Forelimb muscle (tissue), 1 donor: ENCODE measurements at places on chromosomes 12 and 14. TPM values are rescaled to one million over a fixed set of nuclear protein-coding genes. Genes with fewer than 3 reads are reported as not detected.
A peak's percentile ranks its signal among the peaks of the same experiment; 100 is the strongest.

DNA sequence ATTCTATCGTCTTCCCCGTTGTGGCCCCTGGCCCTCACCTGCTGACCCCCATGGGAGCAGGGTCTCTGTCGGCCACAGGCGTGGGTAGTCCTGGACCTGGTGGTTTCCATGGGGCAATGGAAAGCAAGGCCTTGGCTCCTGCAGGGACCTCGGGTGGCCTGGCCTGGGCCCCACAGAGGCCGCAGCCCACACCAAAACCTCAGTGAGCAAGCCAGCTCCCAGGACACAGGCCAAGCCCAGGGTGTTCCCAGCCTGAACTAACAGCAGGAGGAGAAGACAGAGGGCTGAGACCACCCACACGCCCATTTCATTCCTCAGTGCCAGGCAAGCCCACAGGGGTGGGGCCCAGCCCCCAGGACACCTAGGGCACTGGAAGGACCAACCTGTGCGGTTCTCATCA, 16.9 kb downstream of the ABCB9 start:
- DNase-seq = no peak

- peak; percentile 53 for DNase-seq
Observed at GRCh38 chr12:66409195-66409871, 107.0 kb downstream of the HELB start.

GRCh38 chr12:80766897-80767296, 50.2 kb downstream of the MYF5 start:
- DNase-seq = no peak

- no peak for DNase-seq
Observed at GRCh38 chr14:39315859-39316444, 82.2 kb downstream of the MIA2 start.

DNA sequence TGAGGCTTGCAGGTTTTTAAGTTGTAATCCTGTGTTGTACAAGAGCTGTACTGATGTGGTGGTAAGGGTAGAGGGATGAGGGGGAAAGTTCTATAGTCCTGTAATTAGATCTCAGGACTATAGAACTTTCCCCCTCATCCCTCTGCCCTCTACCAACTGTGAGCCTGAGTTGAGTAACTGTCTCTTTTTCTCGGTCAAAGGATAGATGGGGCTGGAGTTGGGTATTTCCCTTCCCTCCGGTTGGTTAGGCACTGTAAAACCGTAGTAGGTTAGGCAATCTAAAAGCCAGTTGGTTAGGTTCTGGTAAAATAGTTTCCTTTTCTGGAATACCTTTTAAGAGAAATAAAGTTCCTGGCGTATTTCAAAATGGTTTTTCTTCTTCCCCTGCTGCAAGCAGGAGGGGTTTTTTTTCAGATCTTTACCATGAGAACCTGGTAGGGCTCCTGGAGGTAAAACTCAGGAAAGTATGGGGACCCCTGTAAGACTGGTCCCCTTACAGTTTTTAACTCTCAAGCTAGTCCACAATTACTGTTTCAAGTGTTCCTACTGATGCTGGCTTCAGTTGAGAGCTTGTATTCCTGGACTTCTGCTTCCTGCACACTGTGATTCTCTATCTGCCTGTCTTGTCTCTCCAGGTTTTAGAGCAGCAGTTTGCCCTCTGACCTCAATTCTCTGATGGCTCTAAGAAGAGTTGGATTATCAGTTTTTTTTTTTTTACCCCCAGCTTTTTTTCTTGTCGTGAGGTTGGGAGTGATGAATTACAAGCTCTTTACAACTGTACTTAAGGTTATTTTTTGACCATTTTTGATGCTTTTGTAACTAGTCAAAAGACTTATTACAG, 58.7 kb downstream of the FUT8 start:
- DNase-seq = no peak

BHLHE41 gene
- 2.6 TPM for polyA plus RNA-seq

ACRBP gene
- polyA plus RNA-seq = 2.0 TPM

- DNase-seq = no peak
Observed at GRCh38 chr12:43100231-43100630, 451.8 kb downstream of the ADAMTS20 start.

GPD1 gene
- polyA plus RNA-seq = 68.2 TPM

- no peak for DNase-seq
Observed at GRCh38 chr14:73977896-73978295, 27.8 kb downstream of the COQ6 start.

GRCh38 chr12:52821826-52822660, 8.1 kb upstream of the KRT4 start:
- no peak for DNase-seq

DNA sequence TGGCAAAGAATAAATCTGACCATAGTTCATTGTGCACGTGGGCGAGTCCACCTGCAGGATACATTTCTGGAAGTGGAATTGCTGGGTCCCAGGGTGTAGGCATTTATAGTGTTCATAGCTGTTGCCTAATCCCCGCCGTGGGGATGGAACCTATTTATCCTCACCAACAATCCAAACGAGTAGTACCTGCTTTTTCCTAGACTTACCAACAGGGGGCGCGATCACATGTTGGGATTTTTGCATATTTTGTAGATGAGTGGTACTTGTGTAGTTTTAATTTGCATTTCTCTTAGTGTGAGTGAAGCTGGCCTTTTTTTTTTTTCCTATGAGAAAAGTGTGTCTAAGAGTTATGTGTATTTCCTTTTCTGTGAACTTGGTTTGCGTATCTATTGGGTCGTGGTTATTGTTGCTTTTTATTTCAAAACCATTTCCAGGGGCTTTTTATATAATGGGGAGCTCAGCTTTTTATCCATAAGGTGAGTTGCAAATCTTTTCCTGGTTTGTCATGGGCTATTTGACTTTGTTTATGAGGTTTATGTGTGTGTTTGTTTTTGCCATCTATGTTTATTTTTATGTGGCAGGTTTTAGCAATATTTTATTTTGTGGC, 67.2 kb downstream of the CCDC92 start:
- no peak for DNase-seq

GRCh38 chr14:69619012-69619411, 7.6 kb downstream of the SUSD6 start:
- no peak for DNase-seq

GRCh38 chr12:68977335-68977734, 44.4 kb upstream of the CPM start:
- DNase-seq = no peak

GRCh38 chr12:2582631-2583030, 212.1 kb upstream of the FKBP4 start:
- DNase-seq = no peak

GRCh38 chr12:87920139-87920538, 109.1 kb downstream of the C12orf50 start:
- DNase-seq = no peak

- no peak for DNase-seq
Observed at GRCh38 chr12:75439930-75440329, 40.6 kb upstream of the GLIPR1 start.

ADGRD1 gene
- polyA plus RNA-seq = 9.5 TPM

SLC6A13 gene
- 3.1 TPM for polyA plus RNA-seq

CMA1 gene
- polyA plus RNA-seq = not detected

- no peak for DNase-seq
Observed at GRCh38 chr12:116278667-116279066, 1.2 kb upstream of the MED13L start.

DNA sequence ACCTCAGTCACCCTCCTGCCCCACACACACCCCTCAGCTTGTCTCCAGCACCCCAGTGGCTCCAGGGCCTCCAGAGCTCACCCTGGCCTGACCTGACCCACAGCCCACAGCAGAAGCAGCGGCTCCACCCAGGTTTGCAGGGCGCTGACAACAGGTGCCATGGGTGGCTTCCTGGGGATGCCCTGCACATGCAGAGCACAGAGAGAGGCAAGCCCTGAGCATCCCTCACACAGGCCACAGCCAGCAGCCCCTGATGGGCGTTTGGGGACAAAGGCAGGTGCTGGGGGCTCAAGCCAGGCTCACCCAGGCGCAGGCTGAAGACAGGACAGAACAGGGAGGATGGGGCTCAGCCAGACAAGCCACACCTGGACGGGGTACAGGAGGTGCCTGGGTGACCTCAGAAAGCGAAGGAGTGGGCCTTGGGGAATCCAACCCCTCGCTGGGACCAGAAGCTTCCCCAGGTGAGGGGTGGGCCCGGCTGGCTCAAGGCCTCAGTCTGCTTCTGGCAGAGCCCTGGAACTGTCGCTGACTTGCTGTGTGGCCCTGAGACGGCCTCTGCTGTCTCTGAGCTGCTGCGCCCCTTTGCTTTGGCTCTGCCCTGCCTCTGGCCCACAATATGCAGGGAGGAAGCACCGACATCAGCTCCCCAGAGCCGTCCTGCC, 10.6 kb downstream of the ARL6IP4 start:
- DNase-seq = no peak

GRCh38 chr12:122876731-122877130, 19.2 kb downstream of the VPS37B start:
- DNase-seq = no peak

DNA sequence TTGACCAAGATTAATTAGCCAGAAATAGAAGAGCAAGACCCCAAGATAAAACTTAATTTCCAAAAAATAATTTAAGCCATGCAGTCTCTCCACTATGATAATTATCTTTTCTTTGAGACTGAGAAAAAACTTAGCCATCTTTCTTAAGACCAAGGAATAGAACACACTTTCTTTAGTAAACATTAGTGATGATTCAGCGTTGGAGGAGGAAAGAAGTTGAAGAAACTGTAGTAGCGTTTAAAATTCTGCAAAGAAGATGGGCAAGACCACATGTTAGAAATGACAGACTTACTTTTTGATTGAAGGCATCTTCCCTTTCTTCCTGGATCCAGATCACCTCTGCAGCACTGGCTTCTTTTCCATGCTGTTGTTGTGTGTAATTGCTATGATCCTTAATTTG, 124.8 kb upstream of the RASSF8 start:
- no peak for DNase-seq

ERP27 gene
- 0.11 TPM for polyA plus RNA-seq

DNA sequence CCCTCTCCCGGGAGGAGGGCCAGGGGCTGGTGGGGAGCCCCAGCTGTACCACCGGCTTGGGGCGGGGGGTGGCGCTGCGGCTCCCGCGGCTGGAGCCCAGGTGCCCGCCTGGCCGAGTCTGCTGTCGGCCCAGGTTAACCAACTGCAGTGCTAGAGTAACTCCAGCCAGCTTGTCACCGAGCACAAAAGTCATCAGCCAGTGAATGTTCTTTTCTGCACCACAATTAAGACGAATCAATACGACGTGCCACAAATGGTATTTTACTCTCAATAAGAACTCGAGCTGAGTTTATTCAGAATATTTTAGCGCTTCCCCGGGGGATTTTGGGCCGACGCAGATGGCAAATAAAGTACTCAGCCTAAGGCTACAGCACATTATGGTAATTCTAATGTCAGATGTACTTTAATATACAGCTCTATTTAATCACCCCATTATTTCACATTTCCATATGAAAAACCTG, 83.2 kb downstream of the BCL11B start:
- DNase-seq = no peak

- DNase-seq = no peak
Observed at GRCh38 chr14:85087201-85087600, 442.7 kb upstream of the FLRT2 start.

IL26 gene
- not detected for polyA plus RNA-seq

DNA sequence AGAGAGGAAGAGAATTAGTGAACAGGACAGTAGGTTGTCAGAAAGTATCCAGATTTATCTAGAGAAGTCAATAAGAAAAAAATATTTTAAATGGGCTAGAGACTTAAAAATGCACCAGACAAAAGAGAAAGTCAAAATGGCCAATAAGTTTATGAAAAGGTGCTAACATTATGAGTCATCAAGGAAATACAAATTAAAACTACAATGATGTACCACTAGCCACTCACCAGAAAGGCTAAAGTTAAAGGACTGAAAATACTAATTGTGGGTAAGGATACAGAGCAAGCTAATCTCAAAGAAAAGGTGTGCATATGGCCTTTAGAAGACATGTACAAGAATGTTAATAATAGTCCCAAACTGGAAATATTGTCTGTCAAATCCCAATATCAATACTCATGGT, 37.7 kb downstream of the C12orf50 start:
- no peak for DNase-seq

GRCh38 chr12:41485203-41485602, 297.1 kb downstream of the PDZRN4 start:
- no peak for DNase-seq

GRCh38 chr12:67943141-67943892, 45.9 kb upstream of the IFNG-AS1 start:
- peak; percentile 65 for DNase-seq

DNA sequence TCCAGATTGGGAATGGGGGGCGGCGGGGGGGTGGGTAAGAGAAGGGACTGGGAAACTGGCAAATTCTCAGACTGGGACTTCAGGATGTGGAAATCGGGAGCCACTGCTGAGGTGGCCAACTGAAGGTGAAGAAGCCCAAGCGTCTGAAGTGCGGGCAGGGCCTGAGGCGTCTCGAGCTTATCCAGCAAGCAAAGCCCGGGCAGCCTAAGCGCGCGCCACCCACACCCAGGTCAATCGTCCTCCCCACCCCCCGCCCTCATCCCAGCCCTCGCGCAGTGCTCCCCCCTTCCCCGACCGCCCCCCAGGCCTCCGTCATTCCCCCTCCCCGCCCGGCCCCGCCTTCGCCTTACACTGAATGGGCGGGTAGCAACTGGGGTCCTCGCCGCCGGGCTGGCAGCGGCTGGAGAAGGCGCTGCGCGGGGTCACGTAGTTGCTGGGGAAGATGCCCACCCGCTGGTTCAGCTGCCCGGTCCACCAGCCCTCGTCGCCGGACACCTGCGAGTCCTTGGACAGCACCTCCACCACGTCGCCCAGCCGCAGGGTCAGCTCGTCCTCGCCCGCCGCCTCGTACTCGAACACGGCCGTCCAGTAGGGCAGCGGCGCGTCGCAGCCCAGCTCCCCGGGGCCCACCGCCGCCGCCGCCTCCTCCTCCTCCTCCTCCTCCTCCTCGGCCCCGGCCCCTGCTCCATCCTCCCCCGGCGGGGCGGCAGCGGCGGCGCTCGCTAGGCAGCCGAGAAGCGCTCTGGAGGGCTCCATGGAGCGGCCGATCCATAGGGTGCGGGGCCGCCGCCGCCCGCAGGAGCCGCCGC, 693 bp downstream of the MAP3K9 start:
- no peak for DNase-seq
